ENCODE measurements at places on chromosomes 12 and 14.

- ATAC-seq: peak; percentile 62
Measured at GRCh38 chr12:76037130-76038103, 5.8 kb upstream of the PHLDA1 start.

DNA sequence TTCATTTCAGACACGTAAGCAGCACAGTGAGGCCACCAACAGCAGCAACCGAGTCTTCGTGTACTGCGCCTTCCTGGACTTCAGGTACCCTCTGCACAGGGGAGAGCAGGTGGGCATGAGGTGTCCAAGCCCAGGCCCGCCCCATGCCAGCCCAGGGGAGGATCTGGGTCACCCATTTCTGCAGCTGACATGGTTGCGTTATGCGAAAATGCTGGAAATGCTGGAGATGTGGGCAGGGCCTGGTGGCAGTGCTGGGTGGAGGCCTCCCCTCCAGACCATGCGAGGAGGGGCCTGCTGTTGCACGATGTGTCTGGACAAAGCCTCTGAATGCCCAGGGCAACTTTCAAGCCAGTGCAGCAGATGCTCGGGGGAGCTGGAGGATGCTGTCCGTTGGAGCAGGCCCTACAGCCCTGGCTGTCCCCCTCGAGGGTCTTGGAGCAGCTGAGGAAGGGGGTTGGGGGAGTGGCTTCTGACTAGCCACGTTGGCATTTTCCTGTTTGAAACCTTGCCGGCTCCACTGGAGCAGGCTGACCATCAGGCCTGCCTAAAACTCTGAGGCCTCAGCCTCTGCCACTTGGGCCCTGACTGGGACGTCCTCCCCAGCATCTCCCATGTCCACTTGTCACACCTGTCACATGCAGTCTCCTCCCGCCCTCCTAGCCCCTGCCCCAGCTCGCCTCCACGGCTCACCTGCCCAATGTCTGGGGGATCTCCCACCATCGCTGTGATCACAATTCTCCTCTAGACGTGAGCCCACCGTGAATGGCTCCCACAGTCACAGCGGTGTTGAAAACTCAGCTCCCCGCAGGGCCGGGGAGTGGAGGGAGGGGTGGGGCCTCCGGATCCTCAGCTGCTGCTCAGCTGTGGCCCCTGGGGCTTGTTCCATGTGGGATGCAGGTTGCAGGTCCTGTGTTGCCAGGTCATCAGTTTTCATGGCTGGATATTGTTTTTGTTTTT lies 123.4 kb downstream of the ADGRD1 start:
- no peak for ATAC-seq

DNA sequence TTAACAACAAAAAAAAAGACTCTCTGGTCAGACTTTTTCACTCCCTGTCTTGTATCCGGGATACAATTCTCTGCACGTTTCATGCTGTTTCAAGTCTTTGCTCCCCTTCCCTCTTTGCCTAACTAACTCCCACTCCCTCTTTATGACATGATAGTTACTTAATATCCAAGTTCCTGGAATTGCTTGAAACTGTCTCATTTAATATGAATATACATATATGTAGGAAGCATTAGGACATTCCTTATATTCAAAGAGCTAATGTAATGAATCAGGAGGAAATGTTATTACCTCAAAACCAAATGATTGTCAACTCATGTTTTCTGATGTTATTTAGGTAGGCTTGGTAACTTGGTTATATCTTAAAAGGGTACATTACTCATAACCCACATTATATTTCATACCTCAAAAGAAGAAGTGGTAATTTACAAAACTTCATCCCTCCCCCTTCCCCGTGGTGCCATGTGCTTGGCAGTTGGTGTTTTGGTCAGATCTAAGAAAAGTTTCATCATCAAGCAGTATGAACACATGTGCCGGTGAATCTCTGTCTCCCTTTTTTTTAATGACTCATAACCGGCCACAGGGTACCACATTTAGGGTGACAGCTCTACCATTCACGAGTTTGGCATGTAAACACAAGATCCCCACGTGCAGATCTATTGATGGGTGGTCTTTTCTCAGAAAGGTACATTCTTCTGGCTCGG lies 56.5 kb downstream of the HCAR2 start:
- ATAC-seq: peak; percentile 92

GRCh38 chr14:65255583-65256461 lies 153.5 kb upstream of the MAX start:
- ATAC-seq: no peak

DNA sequence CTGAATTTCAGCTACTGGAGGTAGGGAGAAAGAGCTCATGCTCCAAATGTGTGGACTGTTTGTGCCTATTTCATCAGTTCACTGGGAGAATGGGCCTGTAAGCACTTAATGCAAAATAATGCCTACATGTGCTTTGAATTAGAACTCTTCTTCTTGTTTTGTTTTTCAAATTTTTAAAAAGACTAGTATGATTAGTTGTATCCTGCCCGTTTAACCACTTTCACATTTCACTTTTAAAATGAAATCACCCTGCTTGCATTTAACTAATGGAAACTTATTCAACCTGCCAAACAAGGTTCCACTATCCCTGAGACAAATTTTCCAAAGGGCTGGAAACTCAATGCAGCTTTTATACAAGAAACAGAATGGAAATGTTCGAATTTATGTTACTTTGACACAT lies 79.7 kb downstream of the SAMD4A start:
- ATAC-seq: no peak

- ATAC-seq: peak; percentile 92
Measured at GRCh38 chr12:109888179-109889020, 8.1 kb upstream of the GLTP start.

- no peak for ATAC-seq
Measured at GRCh38 chr14:95440496-95440895, 76.0 kb downstream of the SYNE3 start.

DNA sequence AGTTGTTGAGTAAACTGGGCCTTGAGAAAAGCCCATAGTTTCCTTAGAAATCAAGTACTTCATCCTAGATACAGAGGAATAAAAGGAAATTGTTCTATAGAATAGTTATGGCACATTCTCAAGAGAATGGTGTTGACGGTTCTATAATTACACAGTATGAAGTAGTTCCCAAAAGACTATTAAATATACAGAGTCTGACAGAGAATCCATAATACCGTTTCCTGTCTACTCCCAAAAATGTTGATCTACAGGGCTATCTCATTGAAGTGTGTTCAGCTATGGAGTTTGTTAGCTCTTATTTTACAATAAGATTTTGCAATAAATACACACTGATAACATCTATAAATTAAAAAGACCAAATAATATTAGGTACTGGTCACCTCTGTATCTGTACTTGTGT lies 799.7 kb downstream of the RPS29 start:
- ATAC-seq: no peak

DNA sequence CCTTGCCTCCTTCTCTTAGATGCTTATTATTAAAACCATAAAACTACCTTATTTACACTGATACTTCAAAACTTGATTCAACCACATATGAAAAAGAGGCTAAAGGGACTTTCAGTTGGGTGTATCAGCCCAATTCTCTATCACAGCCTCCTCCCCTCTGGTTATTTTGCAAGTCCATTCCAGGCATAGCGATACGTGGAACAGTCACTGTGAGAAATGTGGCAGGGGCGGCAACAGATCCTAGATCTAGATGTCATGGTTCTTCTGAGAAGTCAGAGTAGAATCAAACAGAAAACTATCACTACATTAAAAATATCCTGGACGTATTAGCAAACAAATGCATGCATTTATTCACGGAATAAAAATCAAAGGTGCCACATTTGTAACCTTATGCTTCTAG lies 83.2 kb downstream of the RALGAPA1 start:
- no peak for ATAC-seq

GRCh38 chr12:15979096-15980092 lies 68.3 kb downstream of the DERA start:
- ATAC-seq: no peak

- no peak for ATAC-seq
Measured at GRCh38 chr12:46857486-46857885, 31.7 kb upstream of the SLC38A4 start.

GRCh38 chr12:67433385-67434175 lies 164.4 kb downstream of the CAND1 start:
- ATAC-seq: no peak

GRCh38 chr12:75754698-75755097 lies 243.3 kb upstream of the KRR1 start:
- ATAC-seq: no peak

GRCh38 chr12:19242581-19242980 lies 113.0 kb downstream of the PLEKHA5 start:
- ATAC-seq: no peak
